AG04450 (cell line): ENCODE measurements at places on chromosomes 11 and 22. TPM values are rescaled to one million over a fixed set of nuclear protein-coding genes. Genes with fewer than 3 reads are reported as not detected.

DNA sequence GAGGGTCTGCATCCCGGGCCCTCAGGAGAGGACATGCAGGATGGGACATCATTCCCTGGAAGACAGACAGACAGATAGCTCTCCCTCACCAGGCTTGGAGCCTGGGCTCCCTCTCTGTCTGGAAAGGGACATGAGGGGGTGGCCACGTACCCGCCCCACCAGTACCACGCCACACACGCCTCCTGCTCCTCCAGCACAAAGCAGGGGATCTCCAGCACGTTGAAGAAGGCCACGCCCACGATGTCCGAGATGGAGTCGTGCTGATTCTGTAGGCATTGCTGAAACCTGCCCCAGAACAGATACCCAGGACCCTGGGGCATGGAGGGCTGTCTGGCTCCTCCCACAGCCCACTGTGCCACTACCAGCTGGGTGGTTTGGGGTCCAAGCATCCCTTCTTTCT lies 2.2 kb downstream of the PLA2G3 start:
- no peak for DNase-seq

DNA sequence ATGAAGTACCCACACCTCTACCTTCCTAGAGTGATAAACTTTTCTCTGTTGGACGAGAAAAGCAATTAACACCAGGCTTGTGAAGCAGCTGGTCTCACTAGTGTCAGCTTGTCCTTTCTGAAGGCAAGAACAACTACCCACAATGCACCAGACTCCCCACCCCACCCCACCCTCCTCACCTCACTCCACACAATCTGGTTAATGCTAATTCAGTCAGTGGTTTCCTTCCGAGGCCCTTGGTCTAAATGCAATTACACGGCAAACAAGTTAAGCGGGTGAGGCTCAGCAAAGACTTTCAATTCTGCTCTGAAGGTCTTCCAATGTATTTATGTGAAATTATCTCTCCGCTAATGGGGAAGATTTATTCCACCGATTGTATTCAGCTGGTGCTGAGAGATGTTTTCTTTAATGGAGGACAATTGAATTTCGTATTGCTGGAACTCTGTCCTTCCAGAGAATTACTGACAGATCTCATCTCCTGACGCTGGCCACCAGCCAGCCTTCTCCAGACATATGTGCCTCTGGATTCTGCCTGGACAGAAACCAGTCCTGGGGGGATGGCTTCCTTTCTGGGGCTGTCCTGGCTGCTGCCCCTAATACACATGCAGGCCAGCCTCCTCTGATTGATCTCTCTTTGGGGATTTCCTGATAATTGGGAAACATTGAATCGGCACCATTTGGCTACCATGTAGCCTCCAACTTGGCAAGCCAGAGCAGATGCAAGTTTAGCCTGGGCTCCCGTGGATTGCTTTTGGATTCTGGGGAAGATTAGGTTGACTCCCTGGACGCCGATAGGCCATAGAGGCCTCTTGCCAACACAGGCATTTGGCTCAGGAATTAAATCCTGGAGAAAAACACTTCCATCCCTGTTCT lies 165.8 kb upstream of the NARS2 start:
- DNase-seq: no peak

Gene PAX6
- not detected in 2 replicates for polyA plus RNA-seq

Gene FAM118A
- polyA plus RNA-seq: 22.6 and 23.3 TPM in 2 replicates

DNA sequence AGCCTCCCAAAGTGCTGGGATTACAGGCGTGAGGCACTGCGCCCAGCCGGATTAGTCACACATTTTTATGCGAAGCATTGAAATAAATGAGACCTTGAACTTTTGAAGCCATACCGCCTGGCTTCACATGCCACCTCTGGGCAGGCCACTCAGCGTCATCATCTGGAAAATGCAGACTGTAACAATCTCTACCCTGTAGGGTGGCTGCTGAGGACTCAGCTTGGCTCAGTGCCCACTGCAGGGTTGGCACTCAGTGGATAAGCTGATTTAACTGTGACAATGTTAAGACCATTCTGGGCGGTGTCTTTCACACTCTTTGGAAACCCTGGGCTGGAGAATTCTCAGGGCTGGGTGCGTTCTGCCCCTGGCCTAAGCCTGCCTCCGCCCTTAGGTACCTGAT lies 8.5 kb downstream of the SH3BP1 start:
- no peak for DNase-seq

GRCh38 chr11:64745521-64746328 lies 1.8 kb upstream of the RASGRP2 start:
- no peak for DNase-seq

GRCh38 chr11:45791524-45791923 lies 13.4 kb upstream of the SLC35C1 start:
- no peak for DNase-seq

Gene NPTXR
- 1.7 and 2.3 TPM in 2 replicates for polyA plus RNA-seq

- no peak for DNase-seq
These were observed 724 bp upstream of the RASGRP2 start for GRCh38 chr11:64744544-64745188.

DNA sequence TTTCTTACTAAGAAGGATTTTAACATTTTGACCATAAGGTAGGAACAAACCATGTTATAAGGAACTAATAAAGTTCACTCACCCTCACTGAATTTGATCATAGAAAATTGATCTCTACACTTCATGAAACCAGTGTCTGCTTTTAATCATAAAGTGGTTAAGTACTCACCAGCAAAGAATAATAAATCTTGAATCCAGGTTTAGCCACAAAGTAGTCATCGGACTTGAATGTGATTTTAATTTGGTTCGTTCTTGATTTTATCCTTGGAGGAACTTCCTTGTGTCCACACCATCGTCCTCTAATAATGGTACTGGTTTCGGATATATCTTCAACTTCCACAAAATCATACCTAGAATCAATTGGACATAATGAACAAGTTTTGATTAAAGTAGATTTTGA lies 40.5 kb upstream of the DDI1 start:
- DNase-seq: no peak

DNA sequence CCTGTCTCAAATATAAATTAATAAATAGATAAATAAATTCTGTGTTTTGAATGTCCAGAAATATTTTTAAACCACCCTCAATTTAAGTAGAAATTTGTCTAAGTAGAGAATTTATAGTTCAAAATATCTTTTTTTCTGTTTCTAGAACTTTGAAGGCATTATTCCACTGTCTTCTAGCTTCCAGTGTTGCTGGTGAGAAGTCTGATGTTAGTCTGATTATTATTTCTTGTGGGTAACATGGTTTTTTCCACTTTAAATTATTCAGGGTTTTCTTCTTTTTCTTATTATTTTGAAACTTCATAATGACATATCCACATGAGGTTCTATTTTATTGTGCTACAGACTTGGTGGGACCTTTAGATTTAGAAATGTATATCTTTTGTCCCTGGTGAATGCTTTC lies 46.4 kb upstream of the HEPHL1 start:
- no peak for DNase-seq

DNA sequence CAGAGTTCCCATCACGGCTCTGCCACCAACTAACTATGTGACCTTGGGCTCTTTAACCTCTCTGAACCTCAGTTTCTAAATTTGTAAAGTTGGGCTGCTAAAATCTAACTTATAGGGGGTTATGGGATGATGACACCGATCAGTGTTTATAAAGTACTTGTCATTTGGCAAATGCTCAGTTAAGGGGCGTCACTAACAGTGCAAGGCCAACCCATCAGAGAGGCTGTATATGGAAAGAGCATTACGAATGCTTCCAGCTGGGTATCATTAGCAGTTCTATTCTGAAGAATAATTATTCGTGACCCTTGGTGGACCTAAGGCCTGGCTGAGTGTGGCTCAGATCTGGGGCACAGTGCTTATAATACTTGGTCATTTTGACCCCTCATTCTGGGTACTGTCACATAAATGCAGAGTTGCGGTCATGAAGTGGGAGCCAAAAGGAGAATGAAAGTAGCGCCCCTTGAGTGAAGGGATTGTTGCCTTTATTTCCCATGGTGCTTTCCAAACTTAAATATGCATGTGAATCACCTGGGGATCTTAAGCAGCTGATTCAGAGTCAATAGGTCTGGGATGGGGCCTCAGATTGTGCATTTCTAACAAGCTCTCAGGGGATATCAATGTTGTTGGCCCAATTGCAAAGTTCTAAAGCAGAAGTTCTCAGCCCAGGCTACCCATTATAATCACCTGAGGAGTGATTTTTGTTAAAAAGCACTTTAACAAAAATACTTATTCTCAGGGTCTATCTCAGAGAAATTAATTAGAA lies 115.8 kb downstream of the CSNK2A3 start:
- no peak for DNase-seq
